Stimulated activated CD4-positive, alpha-beta T cell treated with anti-CD3 and anti-CD28 coated beads, Interleukin-2, amount 100 ng/mL, for 48 hours (primary cell): ENCODE measurements at places on chromosomes 16 and 17.

DNA sequence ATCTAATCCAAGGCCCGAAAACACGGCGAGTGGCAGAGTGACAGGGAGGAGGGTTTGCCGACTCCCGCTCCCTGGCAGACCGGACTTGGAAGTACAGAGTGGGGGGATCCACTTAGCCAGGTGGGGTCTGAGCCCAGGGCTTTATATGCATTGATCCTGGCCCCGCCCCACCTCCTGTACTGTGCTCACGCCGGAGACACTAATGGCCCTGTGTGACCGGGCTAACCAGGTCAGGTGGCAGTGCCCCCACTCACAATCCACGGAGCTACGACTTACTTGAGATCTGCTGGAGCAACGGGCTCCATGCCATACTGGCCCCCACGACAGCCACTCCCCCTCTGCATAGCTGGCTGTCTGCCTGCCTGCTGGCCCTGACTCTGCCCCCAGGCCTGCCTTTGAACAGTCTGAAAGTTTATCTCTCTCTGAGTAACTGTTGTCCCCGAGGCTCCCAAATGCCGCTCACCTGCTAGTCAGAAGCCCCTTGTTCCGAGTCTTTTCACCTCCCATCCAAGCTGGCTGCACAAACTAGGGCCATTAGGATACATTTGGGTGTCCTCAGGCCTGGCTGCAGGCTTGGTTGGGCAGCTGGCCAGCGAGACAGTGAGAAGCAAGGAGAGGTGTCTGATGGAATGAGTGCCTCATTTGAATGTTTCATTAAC, 28.0 kb downstream of the CACNA1G start:
- no peak for DNase-seq

DNA sequence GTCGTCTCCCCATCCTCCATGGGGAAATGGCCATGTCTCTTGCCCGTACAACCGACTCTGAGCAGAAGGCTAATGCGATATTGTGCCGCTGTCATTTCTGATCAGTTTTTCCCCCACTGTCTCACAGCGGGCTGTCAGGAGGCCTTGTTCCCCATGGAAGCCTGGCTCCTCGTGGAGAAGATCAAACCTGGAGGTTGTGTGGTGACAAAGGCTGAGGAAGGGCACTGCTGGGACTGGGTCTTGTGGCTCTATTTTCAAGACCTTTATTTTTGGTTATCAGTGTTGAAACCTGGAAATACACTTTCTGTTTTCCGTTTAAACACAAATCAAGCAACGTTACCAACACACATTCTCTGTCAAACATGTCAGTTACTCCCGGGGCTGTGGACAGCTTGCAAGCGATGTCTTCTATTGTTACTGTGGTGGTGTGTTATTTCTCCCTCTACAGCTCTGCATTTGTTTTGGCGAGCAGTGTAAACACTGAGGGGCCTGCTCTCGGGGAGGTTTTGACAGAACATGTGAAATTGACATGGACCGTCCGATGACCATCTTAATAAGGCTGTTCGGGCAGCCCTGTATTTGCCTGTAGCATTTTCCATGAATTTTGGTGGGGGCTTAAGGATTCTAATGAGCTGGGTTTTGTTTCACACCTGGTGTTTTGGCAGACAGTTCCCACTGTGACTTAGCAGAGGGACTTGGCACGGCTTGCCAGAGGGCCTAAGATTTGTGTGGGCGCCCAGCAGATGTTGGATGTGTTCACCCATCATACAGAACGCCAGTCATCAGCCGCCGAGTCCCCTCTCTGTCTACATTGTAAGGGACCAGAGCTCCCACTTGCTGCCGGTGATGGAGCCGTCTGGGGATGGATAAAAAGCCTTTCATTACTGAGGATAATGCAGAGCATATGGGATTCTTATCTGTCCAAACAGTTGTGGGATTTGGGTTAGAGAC, 12.5 kb downstream of the RBFOX1 start:
- no peak for DNase-seq

GRCh38 chr17:35084987-35085386, 21.5 kb upstream of the RFFL start:
- DNase-seq, result no peak

DNA sequence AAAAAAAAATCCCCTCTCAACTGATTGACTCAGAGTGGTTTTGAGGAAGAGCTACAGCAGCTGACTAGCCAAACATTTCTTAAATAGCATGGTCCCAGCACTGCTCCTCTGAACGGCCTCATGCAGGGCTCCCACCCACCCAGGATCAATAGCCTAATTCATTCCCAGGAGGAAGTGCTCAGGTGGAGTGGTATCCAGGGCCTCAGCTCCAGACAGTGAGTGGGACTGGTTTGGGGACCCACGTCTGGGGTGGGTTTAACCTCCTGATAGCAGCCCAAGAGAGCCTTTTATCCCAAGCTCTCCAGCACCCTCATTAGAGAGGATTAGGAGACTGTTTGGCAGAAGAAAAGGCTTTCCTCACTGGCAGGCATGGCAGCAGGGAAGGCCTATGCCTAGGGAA, 68.5 kb upstream of the CDH5 start:
- DNase-seq, result no peak

- no peak for DNase-seq
Observed at GRCh38 chr16:85539084-85539483, 74.0 kb upstream of the GSE1 start.

GRCh38 chr17:71936977-71937376, 183.8 kb upstream of the SOX9 start:
- no peak for DNase-seq

- DNase-seq, result no peak
Observed at GRCh38 chr17:32516940-32517701, 30.3 kb downstream of the CDK5R1 start.

DNA sequence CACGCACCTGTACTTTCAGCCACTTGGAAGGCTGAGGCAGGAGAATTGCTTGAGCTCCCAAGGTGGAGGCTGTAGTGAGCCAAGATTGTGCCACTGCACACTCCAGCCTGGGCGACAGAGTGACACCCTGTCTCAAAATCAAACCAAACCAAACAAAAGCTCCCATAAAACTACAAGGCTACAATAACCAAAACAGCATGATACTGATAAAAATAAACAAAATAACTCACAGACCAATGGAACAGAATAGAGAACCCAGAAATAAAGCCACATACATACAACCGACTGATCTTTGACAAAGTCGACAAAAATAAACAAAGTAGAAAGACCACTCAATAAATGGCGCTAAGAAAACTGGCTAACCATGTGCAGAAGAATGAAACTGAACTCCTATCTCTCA, 37.2 kb downstream of the BRD7 start:
- DNase-seq, result no peak

DNA sequence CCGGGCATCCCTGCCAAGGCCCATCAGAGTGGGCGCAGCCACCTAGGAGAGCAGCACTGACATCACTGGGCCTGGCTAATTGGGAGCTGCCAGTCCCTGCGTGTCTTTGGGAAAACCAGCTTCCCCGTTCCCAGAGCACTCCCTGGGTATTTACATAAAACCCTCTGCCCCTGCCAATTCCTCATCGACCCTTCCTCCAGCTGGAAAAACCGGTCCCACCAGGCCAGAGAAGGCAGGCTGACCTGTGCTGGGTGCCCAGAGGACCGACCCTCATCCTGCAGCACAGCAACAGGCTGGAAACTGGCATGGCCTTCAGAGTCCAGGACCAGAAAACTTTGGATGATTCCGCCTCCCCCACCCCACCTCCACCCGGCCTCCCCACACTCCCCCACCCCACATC, 8.2 kb upstream of the FOXN1 start:
- DNase-seq, result no peak

GRCh38 chr17:50130559-50131305, 772 bp upstream of the SAMD14 start:
- no peak for DNase-seq

GRCh38 chr17:63698886-63699637, 863 bp downstream of the LIMD2 start:
- DNase-seq, result peak; percentile 59

GRCh38 chr17:62802561-62803205, 5.4 kb downstream of the MARCHF10 start:
- no peak for DNase-seq

DNA sequence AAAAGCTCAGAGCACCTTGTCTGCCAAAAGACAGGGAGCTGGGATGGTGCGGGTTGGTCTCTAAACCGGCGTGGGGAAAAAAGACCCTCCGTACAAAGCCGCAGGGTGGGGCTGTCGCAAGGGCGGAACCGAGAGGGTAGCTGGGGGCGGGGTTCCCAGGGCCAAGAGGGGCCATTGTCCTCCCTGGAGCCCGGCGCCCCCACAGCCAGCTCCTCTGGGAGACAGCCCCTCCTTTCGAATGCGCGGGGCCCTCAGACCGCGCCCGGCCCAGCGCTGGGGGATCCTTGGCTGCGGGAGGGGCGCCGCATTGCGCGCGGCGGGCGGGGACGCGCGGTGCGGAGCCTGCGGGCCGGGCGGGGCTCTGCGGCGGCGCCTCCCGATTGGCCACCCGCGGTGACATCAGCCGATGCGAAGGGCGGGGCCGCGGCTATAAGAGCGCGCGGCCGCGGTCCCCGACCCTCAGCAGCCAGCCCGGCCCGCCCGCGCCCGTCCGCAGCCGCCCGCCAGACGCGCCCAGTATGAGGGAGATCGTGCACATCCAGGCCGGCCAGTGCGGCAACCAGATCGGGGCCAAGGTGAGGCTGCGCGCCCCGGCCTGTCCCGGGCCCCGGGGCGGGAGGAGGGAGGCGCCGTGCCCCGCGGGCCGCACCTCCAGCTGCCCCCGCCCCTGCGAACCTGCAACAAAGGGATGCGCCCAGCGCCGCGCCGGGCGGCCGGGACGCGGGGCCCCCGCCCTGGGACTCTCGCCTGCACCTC, at the start of gene TUBB3:
TUBB3 (plus strand) TSS at position 459 of the 756 bp plus-strand sequence; CDS start at position 519, 60 bp downstream.
- no peak for DNase-seq

DNA sequence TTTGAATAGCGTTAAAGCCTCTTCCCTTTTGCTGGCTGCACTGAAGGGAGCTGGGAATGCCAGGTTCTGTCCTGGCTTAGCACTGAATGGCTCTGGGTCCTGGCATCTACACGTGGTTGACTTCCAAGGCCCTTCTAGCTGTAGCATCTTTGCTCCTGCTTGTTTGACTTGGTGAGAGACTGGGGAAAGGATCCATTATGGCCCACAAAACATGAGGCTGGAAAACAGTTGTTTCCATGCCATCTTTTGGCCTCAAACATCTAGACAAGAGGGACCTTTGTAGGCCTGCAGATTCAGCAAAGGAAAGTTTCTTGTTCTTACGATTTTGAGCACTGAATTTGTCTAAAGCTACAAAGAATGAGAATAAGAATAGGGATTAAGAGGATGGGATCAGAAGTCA, 32.5 kb downstream of the EPN2 start:
- DNase-seq, result no peak

DNA sequence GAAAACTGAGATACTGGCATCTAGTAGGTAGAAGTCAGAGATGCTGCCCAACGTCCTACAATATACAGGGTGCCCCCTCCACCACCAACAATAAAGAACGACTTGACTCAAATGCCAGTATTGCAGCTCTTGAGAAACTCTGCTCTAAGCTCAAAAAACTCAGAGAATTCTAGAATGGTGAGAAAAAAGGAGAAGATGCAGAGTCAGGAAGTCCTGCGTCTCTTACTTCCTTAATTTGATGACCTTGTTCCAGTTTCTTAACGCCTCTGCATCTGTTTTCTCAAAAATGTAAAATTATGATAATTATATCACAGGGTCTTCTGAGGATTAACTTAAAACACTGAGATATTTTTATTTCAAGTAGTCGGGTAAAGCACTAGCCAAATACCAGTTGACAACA, 1.7 kb upstream of the HSBP1 start:
- no peak for DNase-seq

DNA sequence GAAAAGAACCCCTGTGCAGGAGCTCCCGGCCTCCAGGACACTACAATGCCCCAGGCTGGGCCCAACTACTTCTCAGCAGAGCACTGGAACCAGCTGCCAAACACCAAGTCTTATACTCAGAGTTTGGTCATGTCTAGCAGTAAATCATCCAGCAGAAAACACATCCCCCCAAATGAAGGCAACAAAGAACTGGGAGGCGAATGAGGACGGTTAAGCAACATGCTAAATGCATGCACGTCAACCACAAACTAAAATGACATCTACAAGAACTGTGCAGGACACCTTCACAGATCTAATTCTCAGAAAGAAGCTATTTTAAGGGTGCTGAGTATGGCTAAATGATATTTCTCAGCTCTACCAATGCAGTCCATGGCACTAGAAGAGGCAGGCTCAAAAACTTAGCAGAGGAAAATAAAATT, 7.6 kb upstream of the IRX5 start:
- no peak for DNase-seq

- DNase-seq, result no peak
Observed at GRCh38 chr16:9845661-9846361, 336.4 kb downstream of the GRIN2A start.

DNA sequence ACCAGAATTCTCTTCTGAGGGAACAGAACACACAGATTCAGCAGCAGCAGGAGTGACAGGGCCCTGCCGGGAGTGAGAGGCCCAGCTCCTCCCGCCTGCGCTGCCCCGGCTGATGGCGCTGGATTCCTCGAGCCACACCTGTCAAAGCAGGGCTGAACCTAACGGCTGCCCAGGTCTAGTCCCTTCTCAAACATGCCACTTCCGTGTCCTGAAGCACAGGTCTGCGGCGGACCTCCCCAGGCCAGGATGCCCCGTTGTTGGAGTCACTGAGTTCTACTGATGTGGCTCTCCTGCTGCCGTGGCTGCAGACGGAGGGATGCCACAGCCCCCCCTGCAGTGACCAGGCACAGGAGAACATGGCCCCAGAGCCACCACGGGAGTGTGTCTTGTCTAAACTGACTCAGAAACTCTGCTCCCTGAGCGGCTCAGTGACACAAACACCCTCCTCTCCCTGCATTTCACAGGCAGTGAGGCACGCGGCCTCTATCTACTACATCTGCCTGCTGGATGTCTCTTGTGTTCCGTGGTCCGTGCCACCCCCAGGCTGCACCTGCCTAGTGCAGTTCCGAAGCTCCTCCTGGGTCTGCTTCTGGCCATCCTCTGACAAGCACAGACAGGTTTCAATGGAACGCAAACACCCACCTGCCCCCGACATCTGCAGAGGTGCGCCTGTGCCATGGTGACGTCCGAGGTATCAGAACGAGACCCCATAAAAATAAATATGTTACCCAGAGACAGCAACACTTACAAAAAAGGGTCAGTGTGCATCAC, 44.7 kb upstream of the DNAH17 start:
- DNase-seq, result no peak

GRCh38 chr16:49459953-49460735, 86.5 kb downstream of the C16orf78 start:
- no peak for DNase-seq

GRCh38 chr17:57632294-57632693, 112.8 kb downstream of the CCDC182 start:
- DNase-seq, result no peak

GRCh38 chr17:50057521-50057991, 1.6 kb downstream of the ITGA3 start:
- no peak for DNase-seq

GRCh38 chr17:77728474-77728795, 230.1 kb upstream of the TNRC6C start:
- DNase-seq, result no peak

- DNase-seq, result no peak
Observed at GRCh38 chr17:8719291-8720246, 25.1 kb downstream of the CCDC42 start.

GRCh38 chr17:35577830-35578196, 558 bp downstream of the PEX12 start:
- DNase-seq, result no peak

- peak; percentile 54 for DNase-seq
Observed at GRCh38 chr17:72556944-72557826, 436.4 kb downstream of the SOX9 start.
